Renal cortex interstitium (tissue), 15 donors: ENCODE measurements at places on chromosomes 12 and 14. TPM values are rescaled to one million over a fixed set of nuclear protein-coding genes. Genes with fewer than 3 reads are reported as not detected.

DNA sequence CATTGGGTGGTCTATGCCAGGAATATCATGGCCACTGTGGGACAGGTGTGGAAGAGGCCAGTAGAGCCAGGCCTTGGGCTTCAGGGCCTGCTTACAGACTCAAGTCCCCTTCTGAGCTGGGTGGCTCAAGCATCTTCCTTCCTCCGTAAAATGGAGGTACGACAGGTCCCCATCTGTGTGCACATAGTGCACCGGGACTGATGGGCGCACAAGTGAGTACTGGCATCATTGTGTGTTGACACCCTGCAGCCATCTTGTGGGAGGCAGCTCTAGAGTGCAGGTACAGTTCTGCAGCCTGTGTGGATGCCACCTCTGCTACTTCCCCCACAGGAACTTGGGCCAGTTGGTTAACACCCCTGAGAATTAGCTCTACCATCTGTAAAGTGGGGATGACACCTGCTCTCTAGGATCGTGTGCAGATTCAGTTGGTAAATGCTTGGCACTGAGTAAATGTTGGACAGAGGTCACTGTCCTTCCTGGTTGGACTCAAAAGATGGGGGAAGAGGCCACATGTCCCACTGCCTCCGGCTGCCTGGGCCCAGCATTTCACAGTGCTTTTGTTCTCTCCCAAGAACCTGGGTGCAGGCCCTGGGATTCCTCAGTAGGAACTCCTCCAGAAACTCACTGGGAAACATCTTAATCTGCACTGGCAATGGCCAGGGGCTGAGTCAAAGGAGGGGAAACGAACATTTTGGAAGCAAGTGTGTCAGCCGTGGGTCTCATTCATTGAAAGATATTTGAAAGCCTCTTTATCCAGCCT lies 70.6 kb downstream of the C14orf132 start:
- DNase-seq, result no peak

DNA sequence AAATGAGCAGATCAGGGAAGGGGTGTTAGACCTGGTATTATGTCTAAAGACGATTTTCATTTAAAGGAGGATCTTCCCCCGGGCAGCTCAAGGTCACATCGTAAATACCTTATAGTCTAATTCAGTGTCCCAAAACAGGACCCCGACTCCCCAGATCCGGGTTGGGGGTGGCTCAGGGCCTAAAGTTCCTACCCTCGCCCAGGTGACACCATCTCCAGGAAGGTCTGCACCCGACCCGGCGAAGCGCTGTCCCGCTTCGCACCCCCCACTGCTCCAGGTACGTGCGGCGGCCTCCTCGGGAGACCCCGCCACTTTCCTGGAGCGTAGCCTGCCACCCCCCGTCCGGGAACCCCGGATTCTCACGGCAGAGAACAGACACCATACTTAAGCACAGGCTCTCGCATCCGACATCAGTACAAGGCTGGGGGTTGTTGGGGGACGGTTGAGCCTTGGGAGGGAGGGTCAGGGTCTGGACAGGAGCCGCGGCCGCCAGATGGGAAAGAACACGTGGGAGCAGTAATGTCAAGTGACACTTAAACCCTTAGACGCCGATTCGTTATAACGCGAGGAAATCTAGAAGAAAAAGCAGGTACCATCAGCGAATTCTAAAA lies 556 bp downstream of the TIMM9 start:
- no peak for DNase-seq

DNA sequence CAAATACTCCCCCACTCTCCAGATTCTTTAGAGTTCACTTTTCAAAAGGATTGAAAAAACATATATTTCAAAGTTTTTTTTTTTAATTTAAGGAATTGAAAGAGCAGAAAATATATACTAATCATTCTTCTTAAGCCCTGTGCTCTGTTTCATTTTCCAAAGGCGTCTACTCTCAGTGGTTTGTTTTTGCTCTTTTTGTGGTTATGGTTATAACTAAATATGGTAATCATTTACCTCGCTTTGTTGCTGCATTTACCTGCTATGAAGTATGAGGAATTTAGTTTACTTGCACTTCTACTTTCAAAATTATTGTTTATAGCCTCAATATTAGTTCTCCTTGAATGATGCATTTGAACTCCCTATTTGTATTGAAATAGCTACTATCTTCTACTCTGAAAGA lies 55.9 kb upstream of the LRRK2 start:
- no peak for DNase-seq

GRCh38 chr12:22272335-22273151 lies 62.0 kb downstream of the ST8SIA1 start:
- no peak for DNase-seq

- DNase-seq, result no peak
Measured at GRCh38 chr12:93180566-93180965, 197.2 kb upstream of the NUDT4 start.

- DNase-seq, result no peak
Measured at GRCh38 chr12:56152756-56153677, 630 bp downstream of the MYL6B start.

GRCh38 chr12:132496710-132497109 lies 6.8 kb downstream of the FBRSL1 start:
- no peak for DNase-seq

DNA sequence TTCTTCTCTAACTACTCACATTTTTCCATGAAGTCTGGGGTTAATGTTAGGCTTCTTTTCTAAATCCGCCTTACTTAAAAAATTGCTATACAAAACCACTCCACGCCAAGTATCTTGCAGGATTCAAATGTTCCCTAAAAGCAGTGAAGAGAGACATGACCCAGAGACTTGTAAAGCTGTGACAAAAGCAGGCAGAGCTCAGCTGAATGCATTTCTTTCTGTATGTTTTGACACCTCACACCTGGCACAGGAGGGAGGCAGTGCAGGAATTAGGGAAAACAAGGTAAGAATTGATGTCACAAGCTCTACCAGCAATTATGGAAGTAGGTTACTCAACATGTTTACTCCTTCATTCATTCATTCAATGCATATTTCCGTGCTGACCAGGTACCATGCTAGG lies 295.0 kb downstream of the RPAP3 start:
- DNase-seq, result no peak

- DNase-seq, result no peak
Measured at GRCh38 chr14:100822013-100822412, 3.9 kb upstream of the MEG3 start.

PCED1B gene
- 3.3 TPM for polyA plus RNA-seq

DNA sequence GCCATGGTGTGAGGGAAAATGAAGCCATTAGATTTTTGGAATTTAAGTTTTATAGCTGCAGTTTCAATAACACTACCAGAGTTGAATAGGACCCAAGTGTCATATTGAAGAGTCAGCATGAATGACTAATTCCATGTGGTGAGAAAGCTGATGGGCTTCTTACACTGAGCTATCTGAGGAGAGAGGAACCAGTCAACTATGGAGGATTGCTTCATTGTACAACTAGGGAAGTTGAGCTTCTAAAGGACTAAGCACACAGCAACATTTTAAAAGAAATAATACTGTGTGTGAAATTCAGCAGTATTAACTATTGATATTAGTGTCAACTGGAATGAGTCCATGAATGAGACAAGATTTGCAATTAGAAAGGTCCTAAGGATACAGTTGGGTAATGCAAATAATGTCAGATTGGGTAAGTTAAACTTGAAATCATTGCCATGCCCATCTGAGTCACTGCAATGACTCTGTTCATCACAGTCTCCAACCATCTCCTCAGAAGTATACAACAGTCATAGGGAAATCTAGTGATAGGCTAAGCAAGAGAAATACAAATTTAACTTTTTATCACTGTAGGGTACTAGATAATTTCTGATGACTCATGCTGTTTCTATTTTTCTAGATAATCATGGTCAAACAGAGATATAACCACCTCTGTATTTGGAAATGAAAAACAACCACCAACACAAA lies 394.2 kb downstream of the FSCB start:
- DNase-seq, result no peak

DNA sequence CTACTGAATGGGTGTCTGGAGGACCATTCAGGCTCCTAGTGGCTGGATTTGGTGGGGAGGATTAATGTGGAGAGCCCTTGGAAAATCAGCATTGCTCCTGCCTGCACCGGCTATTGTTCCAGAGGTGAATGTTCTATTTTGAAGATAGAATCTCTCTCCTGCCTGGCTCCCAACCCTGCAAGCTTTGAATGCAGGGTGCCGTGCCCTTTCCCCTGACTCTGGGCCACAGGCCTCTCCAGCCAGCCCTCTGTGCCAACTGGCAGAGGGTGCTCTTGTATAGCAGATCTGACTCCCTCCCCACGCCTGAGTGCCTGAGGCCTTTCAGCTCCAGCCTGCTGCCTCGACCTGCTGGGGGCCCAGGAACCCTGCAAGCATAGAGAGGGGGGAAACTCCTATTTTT lies 106.8 kb downstream of the TMEM260 start:
- DNase-seq, result no peak

GRCh38 chr12:67046062-67046461 lies 223.1 kb upstream of the CAND1 start:
- DNase-seq, result no peak

DNA sequence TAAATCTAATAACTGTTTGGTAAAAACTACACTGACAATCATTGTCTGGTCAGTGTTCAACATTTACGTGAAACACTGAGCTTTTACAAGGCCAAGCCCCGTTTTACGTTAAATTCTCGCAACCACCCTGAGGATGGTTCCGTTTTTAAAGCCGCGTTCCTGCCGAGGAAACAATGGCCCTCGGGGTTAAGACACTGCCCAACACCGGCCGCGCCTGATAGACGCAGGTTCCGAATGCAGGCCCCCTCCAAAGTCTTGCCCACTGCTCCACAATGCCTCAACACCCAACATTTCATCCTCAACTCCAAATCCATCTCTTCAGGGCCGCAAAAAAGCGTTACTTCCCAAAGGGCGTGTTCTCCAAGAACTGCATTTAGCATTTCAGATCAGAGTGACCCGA lies 953 bp upstream of the SNRPF start:
- no peak for DNase-seq

- no peak for DNase-seq
Measured at GRCh38 chr12:32644431-32644830, 34.7 kb upstream of the DNM1L start.

GRCh38 chr12:5466521-5466960 lies 34.6 kb downstream of the NTF3 start:
- DNase-seq, result no peak
